ENCODE measurements at places on chromosomes 2 and 18.

DNA sequence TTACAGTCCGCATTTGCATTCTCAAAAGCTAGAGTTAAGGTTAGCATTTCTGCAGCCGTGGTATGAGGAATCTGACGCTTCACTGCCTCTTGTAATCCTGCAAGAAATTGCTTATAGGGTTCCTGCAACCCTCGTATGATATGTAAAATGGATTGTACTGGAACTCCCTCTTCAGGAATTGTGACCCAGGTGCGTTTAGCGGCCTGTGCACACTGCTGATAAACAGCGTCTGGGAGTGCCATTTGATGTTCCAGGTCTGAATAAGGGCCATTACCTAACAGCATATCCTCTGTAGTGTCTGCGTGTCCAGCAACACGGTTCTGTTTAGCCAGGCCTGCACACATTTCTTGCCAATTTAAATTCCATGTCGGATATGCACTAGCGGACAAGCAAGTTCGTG, 42.5 kb downstream of the CXCR4 start:
- DNase-seq = no peak

- no peak for DNase-seq
Measured at GRCh38 chr18:24791751-24792545, 331.5 kb downstream of the HRH4 start.

- DNase-seq = no peak
Measured at GRCh38 chr2:136010126-136010525, 24.7 kb upstream of the DARS1 start.

- no peak for DNase-seq
Measured at GRCh38 chr2:129009555-129010146, 691.0 kb upstream of the HS6ST1 start.

GRCh38 chr18:49479381-49480137, 7.5 kb downstream of the C18orf32 start:
- DNase-seq = no peak
